ENCODE measurements at places on chromosomes 5 and 9. TPM values are rescaled to one million over a fixed set of nuclear protein-coding genes. Genes with fewer than 3 reads are reported as not detected.

PCDHGA3 gene
- 0.22 TPM for polyA plus RNA-seq

SPARC gene
- 135 TPM for polyA plus RNA-seq

TMEM215 gene
- not detected for polyA plus RNA-seq

FAXDC2 gene
- polyA plus RNA-seq, result 2.3 TPM
